Hematopoietic multipotent progenitor cell treated with erythropoietin and hydrocortisone succinate and interleukin-3 and kit ligand, for 8 days (in vitro differentiated cells): ENCODE measurements at places on chromosomes 5 and 9.

GRCh38 chr5:5736007-5736406 lies 313.5 kb downstream of the ICE1 start:
- no peak for DNase-seq

DNA sequence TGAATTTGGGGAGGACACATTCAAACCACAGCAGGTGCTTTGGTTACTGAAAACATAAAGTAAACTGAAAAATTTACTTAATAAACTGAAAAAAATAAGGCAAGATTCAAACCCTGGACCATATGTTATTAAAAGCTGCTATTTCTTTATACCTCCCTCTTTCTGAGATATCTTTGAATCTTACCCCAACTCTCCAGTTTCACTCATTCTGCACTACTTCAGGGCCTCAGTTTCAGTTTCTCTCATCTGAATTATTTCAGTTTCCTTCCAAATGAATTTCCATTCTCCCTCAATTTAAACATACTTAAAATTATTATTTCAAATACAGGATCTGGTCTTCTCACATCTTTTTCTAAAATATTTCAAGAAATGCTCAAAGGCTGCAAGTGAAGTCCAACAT lies 4.9 kb upstream of the OXCT1 start:
- DNase-seq: no peak

- DNase-seq: no peak
These were observed 60.5 kb downstream of the PCSK5 start for GRCh38 chr9:75950998-75951397.

GRCh38 chr5:154273963-154274827 lies 83.7 kb downstream of the GALNT10 start:
- no peak for DNase-seq

- no peak for DNase-seq
These were observed 10.6 kb upstream of the DPYSL3 start for GRCh38 chr5:147520450-147520849.

GRCh38 chr5:130155345-130156011 lies 251.2 kb downstream of the CHSY3 start:
- DNase-seq: no peak
